Upper lobe of right lung (tissue), 1 donor: ENCODE measurements at places on chromosomes 12 and 14.
A peak's percentile ranks its signal among the peaks of the same experiment; 100 is the strongest.

- DNase-seq, result no peak
Observed at GRCh38 chr12:116233669-116234068, 43.8 kb downstream of the MED13L start.

DNA sequence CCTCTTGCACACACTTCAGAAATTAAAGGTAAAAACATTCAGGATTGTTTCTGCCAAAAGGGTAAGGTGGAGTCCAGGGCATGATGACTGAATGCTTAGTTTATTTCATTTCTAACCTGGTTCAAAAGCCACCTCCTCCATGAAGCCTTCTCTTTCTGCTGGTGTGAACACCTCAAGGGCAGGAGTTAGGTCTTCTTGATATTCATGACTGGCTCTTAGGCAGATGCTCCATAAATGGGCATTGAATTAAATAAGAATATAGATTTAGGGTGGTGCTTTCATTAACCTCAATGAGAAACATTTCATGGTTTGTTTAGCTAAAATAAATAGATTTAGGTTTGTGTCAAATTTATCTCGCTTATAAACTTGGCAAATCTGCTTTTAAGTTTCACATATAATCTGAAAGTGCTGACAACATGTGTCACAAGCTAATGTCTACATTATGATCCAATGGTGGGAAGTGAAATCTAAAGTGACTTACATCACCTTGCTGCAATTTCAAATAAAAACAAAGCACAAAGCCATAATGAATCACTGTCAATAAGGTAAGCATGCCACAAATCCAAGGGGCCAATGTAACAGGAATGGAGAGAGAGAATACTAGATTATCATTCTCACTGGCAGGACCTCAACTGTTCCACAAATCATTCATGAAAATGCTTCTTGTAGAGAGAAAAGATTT, 72.7 kb upstream of the GRIP1 start:
- DNase-seq, result no peak

DNA sequence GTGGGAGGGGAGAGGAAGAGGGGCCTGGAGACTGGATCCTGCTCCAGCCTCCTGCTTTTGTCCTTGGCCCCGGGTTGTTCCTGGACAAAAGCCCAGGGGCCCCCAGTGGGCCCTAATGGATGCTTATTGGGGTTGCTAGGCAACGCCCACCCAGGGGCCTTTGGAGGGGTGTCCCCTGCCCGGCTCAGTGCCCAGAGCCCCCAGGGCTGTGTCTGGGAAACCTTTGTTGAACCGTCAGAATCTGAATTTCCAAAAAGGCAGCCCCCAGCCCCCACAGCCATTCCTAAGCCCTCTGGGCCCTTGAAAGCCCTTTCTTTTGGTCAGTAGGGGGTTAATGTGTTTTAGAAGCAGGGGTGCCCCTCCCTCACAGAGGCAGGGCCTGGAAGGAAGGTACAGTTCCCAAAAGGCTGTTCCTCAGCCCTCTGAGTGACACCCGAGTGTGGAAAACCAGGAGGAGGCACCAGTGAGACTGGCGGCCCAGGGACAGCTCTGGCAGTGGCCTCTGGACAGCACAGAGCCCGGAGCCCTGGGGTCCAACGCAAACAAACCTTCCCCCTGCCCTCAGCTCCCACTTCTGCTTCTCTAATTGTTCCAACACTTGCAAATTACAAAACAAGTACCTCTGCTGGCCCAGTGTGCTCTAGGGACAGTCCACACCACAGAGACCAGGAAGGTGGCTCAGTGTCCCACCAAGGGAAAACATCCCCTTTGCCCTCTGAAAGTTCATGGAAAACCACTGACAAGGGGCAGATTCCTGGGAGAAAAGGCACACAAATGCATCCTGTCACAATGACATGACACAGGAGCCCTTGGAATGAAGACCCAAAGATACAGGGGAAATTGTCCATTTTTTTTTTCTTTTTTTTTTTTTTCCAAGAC, 19.4 kb downstream of the HHIPL1 start:
- DNase-seq, result no peak

DNA sequence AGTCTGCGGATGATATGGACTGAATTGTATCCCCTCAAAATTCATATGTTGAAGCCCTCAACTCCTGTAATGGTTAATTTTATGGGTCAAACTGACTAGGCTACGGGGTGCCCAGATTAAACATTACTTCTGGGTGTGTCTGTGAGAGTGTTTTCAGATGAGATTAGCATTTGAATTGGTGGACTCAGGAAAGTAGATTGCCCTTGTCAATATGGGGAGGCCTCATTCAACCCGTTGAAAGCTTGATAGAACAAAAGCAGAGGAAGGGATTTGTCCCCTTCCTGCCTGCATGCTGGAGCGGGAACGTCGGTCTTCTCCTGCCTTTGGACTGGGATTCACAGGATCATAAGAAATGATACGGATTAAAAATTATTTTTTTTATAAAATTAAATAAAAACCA, 84.5 kb downstream of the BBS10 start:
- no peak for DNase-seq

DNA sequence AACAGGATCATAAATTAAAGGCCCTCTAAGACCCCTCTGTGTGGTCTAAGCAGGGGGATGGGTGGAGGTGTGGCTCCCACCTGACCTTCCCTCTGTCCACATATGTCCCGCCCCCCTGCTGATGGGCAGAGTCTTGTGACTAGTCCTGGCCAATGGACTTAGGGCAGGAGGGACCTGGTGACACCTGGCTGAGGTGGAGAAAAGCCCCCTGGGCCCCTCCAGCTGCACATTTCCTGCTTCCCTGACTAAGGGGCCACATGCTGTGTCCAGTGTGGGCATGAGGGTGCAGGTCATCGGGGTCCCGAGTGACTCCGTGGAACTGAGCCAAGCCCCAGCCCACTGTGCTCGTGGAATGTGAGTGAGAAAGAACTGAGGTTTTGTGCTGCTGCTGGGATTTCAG, 254.7 kb downstream of the ADGRD1 start:
- peak; percentile 41 for DNase-seq

DNA sequence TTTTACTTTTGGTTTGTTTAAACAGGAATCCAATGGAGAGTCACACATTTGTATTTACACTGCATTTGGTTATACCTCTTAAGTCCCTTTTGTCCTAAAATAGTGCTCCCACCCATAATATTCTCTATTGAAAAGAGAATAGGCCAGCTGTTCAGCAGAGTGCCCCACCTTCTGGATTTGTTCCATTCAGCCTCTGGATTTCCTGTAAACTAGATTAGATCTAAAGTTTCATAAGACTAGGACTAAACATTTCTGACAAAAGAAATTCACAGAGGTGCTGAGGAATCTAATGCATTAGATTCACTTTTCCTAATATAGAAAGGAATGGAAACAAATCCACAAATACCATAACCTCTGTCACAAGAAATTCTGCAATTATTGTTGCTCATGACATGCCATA, 38.1 kb downstream of the GCH1 start:
- DNase-seq, result no peak

- DNase-seq, result no peak
Observed at GRCh38 chr14:67652189-67652588, 22.2 kb downstream of the VTI1B start.

- peak; percentile 90 for DNase-seq
Observed at GRCh38 chr14:100317912-100318808, 5.0 kb upstream of the SLC25A47 start.

DNA sequence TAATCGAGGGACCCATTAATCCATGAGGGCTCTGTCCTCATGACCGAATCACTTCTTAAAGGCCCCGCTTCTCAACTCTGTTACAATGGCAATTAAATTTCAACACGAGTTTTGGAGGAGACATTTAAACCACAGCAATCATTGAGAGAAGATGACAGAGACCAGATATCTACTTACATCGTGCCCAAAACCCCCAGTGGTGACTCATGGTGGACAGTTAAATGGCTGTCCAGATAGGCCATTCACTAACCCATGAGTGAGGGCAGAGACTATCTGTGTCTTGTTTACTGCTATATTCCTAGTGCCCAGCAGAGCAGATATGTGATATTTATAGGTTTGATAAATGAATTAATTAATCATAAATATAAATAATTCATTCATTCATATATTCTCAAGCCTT, 20.0 kb upstream of the FLVCR2 start:
- DNase-seq, result no peak

GRCh38 chr12:104604070-104604994, 147.6 kb downstream of the CHST11 start:
- peak; percentile 83 for DNase-seq

DNA sequence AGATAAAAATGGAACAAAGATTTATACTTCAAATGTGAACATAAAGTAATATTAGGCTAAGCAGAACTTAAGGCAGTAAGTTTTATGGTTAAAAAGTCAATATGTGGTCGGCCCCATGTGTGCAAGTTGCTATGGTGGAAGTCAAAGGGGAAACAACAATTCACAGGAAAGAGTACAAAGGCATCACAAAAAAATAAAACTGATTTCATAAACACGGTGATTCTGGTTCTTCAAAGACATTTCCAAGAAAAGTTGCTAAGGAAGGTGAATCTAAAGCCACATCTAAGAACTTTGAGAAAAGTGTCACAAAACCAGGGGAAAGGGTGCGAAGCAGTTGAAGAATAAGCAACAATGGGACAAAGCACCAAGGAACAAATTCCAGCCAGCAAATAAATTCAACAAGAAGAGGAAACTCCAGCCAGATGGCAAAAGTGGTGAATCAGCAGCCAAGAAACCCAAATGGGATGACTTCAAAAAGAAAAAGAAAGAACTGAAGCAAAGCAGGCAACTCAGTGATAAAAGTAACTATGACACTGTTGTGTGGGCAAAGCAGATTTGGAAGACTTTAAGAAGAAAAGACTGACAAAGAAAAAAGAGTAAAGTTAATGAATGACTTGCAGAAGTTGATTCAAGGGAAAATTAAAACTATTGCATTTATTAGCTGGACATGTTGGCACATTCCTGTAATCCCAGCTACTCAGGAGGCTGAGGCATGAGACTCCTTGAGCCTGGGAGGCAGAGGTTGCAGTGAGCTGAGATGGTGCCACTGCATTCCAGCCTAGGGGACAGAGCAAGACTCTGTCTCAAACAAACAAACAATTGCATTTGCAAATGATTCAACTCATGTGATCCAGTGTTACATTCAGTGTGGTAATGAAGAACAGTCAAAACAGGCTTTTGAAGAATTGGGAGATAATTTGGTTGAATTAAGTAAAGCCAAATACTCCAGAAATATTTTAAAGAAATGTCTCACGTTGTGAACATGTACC, 19.5 kb downstream of the PTGDR start:
- no peak for DNase-seq

- DNase-seq, result no peak
Observed at GRCh38 chr12:123908884-123909725, 63.5 kb downstream of the CCDC92 start.

DNA sequence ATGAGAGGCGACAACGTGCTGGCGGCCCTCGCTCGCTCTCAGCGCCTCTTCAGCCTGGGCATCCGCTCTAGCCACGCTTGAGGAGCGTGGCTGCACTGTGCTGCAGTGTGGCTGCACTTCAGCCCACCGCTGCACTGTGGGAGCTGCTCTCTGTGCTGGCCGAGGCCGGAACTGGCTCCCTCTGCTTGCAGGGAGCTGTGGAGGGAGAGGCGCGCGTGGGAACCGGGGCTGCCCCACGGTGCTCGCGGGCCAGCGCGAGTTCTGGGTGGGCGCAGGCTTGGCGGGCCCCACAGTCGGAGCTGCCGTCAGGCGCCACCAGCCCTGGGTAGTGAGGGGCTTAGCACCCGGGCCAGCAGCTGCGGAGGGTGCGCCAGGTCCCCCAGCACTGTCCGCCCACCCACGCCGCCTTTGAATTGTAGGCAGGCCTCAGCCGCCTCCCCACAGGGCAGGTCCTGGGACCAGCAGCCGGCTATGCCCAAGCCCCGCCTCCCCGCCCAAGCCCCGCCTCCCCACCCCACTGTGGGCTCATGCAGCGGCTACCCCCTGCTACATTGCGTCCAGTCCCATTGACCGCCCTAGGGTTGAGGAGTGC, 974.2 kb downstream of the FSCB start:
- DNase-seq, result no peak

DNA sequence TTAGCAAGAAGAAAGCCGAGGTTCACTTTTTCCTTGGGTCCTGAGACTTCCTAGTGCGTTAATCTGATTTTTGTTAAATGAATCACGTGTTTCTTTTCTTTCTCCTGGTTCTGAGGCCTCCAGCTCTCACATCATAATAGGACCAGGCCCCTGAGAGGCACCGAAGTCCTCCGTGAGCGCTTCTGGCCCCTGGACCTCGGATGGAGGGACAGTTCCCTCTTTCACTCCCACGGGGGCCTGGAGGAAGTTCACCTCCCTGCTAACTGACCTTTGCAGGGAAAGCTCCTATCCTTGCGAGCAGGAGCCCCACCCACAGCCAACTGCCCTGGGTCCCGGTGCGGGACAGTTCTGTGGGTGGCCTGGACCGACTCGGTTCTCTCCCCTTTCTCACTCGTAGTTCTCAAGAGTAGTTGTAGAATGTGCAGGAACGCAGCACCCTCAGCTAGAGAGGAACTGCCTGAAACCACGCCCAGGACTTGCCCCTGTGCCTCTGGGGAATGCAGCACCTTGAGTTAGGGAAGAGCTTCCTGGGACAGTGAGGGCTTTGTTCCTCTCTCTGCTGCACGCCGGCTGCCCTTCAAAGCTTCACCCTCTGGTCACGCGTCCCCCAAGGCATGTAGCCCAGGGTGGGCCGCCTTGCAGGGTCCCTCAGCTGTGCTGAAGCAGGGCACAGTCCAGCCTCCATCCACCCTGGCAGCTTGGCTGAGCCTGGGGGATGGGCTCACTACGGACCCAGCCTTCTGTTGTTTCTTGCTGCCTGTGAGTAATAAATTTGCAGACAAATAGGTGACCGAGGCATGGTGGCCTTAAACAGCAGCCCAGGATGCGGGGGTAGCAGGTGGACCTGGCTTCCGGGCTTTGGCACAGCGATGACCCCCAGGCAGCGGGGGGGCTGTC, 264.6 kb downstream of the ADGRD1 start:
- DNase-seq, result no peak

DNA sequence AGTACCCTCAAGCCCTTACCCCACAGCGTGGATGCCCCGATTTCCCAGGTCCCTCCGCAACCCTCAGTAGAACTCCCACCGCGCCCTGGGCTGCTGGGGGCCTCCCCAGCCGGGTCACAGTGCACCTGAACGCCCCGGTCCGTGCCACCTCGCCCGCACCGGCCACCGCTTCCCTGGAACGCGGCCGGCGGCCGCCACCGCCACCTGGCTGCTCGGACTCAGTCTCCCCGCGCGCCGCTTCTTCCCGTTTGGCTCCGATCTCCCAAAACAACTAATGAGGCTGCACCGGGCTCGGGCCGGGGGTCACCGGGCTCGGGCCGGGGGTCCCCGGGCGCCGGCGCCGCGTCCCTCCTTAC, 1.0 kb downstream of the ITPK1 start:
- DNase-seq, result no peak

DNA sequence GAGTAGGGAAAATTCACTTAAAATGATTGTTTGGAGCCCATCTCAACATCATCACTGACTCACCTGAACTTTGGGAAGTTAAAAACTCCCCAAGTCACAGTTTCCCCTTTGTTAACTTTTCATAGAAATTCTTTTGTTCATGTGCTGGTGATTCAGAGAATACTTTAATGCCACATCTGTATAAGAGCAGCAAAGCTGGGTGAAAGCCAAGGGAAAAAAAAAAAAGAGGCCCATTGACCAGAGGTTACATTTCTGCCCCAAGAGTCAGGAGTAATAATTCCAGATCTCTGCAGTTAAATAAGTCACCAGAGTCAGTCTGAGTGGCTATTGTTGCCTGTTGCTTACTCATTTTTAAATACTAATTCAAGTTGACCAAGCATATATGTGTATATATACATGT, 136.4 kb upstream of the LGR5 start:
- no peak for DNase-seq

GRCh38 chr14:57297852-57298251, 29.1 kb downstream of the AP5M1 start:
- DNase-seq, result no peak

GRCh38 chr12:24845615-24846014, 103.3 kb downstream of the BCAT1 start:
- DNase-seq, result no peak
